ENCODE measurements at places on chromosomes 3 and 15.

DNA sequence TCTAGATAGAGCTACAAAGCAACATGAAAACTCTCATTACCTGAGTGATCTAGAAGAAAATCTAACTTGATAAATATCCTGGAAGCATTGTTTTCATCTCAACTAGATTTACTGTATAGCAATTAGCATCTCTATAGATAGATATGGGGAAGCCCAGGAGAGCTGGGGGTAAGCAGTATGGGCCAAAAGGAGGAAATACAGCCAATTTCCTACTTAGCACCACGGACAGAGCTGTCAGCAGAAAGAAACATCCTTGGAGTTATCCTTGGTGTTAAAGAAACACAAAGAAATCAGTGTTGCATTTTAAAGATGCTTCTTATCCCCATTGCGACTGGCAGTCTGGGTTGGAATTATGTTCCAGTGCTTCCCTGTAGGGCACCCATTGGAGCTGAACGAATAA lies 126.2 kb downstream of the TIGIT start:
- DNase-seq, result no peak

DNA sequence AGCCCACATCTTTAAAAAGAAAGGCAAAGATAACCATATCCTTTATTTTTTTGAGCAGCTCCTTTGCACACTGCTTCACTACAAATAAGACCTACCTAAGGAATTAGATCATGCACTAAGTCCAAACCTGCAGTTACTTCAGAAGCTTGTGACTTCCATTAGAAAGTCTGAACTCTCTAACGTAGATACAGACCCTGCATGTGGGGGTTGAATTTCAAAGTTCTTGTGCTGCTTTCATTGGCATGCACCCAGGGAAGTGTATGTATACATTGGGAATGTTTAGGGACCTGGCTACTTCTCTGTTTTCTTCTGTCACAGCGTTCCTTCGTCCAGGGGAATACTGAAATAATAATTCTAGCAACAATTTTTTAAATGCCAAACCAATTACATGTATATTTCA lies 185.2 kb upstream of the IL12A start:
- DNase-seq, result no peak

- DNase-seq, result no peak
Measured at GRCh38 chr15:31495281-31495680, 168.6 kb downstream of the KLF13 start.

- peak; percentile 49 for DNase-seq
Measured at GRCh38 chr15:90268415-90268814, 2.9 kb downstream of the NGRN start.

Data from NCI-H1417 (cell line).